ENCODE measurements at places on chromosomes 3 and 15. TPM values are rescaled to one million over a fixed set of nuclear protein-coding genes. Genes with fewer than 3 reads are reported as not detected.

The CNTN4 gene
- total RNA-seq, result under 0.01 TPM

The C3orf49 gene
- total RNA-seq, result not detected

The ZNF660 gene
- 0.63 TPM for total RNA-seq

The PARP3 gene
- total RNA-seq, result 12.4 TPM

The ROBO2 gene
- not detected for total RNA-seq

The SLC15A2 gene
- 0.75 TPM for total RNA-seq

The TGM4 gene
- 0.09 TPM for total RNA-seq

The GABRG3 gene
- not detected for total RNA-seq

The EIF4A2 gene
- total RNA-seq, result 464 TPM

The CRYGS gene
- total RNA-seq, result 2.2 TPM

The PODXL2 gene
- 5.9 TPM for total RNA-seq

The GOLGA8T gene
- total RNA-seq, result not detected

The CLSTN2 gene
- 0.09 TPM for total RNA-seq

The B3GALNT1 gene
- 13.7 TPM for total RNA-seq

The ACOX2 gene
- total RNA-seq, result 4.0 TPM

The MST1R gene
- total RNA-seq, result 0.54 TPM

The BCHE gene
- total RNA-seq, result 0.09 TPM

The NPAP1 gene
- total RNA-seq, result not detected

The KBTBD12 gene
- total RNA-seq, result not detected

The SLC22A13 gene
- 0.09 TPM for total RNA-seq

The MYEF2 gene
- total RNA-seq, result 17.8 TPM

The AHSG gene
- total RNA-seq, result not detected

The CCR3 gene
- total RNA-seq, result not detected

The RAD51 gene
- 3.7 TPM for total RNA-seq

The PPP1R14D gene
- not detected for total RNA-seq

The IL16 gene
- 0.19 TPM for total RNA-seq

The RBPMS2 gene
- 0.09 TPM for total RNA-seq

The TM4SF1 gene
- total RNA-seq, result 910 TPM

The ZBTB47 gene
- 16.2 TPM for total RNA-seq

The PLAAT1 gene
- total RNA-seq, result 0.45 TPM

The SERP1 gene
- 236 TPM for total RNA-seq

The MYO5C gene
- total RNA-seq, result 7.0 TPM

The GATM gene
- total RNA-seq, result 0.28 TPM

The RAP2B gene
- 19.8 TPM for total RNA-seq

The SLC9C1 gene
- total RNA-seq, result 0.09 TPM

The PLD1 gene
- total RNA-seq, result 42.9 TPM

The LNP1 gene
- total RNA-seq, result 0.94 TPM

The ATP13A5 gene
- not detected for total RNA-seq

The AADACL2 gene
- not detected for total RNA-seq

The NRROS gene
- 1.9 TPM for total RNA-seq

The MYNN gene
- total RNA-seq, result 19.1 TPM

The LRRIQ4 gene
- not detected for total RNA-seq

The COMMD2 gene
- 21.4 TPM for total RNA-seq

The UNC13C gene
- total RNA-seq, result not detected

The H1-8 gene
- total RNA-seq, result not detected

The TEX55 gene
- not detected for total RNA-seq

The FOXB1 gene
- total RNA-seq, result not detected

The SCAMP5 gene
- total RNA-seq, result 1.9 TPM

The PPM1L gene
- 1.2 TPM for total RNA-seq

The RARRES1 gene
- 4.2 TPM for total RNA-seq

The LTF gene
- 0.09 TPM for total RNA-seq

The GNAI2 gene
- 692 TPM for total RNA-seq

The RNF7 gene
- total RNA-seq, result 41.5 TPM

The NSUN3 gene
- 14.0 TPM for total RNA-seq
